ENCODE measurements at places on chromosomes 11 and 22.

DNA sequence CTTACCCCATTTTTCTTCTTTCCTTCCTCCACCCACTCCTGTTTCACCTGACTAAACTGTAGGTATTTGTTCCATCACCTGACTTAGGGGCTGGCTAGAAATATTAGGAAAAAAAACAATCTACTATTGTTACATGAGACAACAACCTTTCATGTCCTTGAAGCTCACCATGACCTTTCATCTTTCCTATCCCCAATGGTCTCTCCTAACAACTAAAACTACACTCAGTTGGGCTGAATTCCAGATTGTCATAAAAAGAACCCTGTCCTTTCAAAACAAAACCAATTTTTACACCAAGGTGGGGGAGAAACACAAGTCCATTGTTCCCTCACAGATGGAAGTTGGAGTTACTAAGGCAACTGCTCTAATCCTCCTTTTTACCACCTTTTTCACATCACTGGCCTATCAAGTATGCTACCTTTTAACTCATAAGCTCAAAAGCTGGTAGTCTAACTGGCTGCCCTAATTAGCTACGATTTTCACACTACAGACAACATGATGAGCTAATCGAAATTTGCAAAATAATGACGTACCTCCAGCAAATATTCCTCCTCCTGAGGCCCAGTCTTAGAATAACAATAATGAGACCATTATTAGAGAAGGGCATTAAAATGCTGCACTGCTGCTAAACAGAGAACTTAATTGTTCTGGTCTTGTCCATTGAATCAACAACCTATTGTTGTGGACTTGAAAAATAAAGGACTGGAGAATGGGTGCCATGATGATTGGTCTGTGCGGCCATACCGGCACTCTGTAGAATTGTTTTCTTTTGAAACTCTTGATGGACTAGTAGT lies 46.5 kb upstream of the SOX6 start:
- no peak for DNase-seq

DNA sequence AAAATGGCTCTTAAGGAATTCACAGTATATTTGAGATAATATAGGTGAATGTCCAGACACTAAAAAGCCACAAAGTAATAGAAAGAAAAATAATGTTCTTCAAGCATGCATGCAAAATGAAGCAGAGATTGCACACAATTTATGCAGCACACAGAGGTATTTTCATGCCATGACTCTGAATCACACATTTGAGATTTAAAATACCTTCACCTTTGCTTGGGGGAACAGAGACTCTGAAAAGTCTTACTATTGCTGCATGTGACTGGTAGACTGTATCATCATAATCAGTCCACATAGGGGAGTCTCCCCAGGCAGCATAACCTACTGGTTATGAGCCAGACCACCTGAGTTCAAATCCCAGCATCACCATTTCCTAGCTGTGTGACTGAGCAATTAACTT lies 96.2 kb downstream of the RCN1 start:
- no peak for DNase-seq

DNA sequence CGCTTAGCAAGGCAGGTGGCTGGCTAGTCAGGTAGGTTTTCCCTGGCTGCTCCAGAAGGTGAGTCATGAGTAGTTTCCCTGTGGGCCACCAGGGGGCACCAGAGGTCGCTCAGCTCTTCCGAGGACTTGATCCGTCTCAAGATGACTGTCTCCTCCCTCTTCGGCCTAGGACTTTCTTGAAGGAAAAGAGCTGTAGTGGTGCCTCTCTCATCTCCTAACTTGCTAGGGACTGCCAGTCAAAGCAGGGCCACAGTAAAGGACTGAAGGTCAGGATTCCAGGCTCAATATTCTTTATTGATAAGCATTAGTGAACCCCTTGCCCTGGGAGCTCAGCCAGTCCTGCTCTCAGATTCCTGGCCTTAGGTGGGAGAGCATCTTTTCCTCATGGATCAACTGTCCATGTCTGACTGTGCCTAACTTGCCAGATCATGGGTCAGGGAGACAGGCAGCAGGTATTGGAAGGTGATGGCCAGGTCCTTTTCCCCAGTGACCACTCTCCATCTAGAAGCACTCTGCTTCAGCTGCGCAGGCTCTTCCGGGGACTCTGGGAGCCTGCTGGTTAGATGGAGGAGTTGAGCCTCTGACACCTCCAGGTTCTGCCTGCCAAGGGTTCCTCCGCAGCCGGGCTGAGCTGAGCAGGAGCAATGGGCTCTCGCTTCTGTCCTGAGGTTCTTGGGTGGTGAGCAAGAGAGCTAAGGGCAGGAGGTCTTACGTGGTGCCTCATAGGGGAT lies 1.9 kb downstream of the POLD4 start:
- no peak for DNase-seq

- DNase-seq, result peak; percentile 85
Observed at GRCh38 chr11:14499560-14500180, at the start of gene COPB1. TSS of gene COPB1 (minus strand) at chr11:14499811. CDS start at chr11:14498928, 883 bp downstream.

- DNase-seq, result no peak
Observed at GRCh38 chr22:22071455-22071854, 88.9 kb upstream of the TOP3B start.

GRCh38 chr11:15897211-15897960 lies 459.0 kb downstream of the SOX6 start:
- DNase-seq, result no peak

DNA sequence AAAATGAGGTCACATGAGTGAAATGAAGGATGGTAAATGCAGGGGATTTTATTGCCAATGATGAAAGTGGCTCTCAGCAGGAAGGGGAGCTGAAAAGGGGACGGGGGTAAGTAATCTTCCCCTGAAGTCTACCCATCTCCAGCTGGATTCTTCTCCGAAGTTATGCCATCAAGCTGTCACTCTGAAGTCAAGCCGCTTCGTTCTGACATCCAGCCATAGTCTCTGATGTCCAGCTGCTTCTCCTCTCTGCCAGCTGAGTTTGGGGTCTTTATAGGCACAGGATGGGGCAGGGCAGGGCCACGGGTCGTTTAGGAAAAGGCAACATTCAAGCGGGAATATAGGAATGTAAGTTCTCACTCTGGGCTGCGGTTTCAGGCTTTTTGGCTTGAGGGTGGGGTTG lies 181.9 kb upstream of the ANO3 start:
- no peak for DNase-seq

DNA sequence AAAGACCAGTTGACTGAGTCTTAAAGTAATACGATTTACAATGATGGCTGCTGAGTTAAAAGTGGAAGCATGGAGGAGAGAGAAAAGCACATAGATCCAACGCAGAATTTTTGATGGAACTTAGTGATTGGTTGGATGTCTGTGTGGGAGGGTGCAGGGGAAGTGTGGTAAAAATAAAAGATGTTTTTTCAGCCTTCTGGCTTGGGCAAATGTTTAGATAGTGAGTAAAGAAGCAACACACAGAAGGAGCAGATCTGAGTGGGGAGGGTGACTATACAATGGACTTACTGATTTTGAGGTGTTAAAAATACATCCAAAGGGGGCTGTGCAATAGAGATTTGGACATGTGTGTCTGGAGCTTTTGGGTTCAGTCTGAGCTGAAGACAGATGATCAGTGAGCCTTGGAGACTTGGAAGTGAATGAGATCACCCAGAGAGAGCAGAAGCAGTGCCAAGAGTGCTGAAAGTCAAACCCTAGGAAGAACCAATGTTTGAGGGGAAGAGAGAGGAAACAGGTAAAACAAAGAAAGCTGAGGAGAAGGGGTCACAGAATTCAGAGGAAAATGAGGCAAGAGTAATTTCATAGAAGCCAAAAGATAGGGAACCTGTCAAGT lies 8.6 kb downstream of the GRIA4 start:
- DNase-seq, result no peak
